Right ventricle myocardium inferior (tissue), 1 donor: ENCODE measurements at places on chromosomes 4 and X. TPM values are rescaled to one million over a fixed set of nuclear protein-coding genes. Genes with fewer than 3 reads are reported as not detected.

Gene ANTXR2
- total RNA-seq = 48.1 TPM

Gene WDFY3
- 41.0 TPM for total RNA-seq

Gene BRCC3
- total RNA-seq = 16.5 TPM

Gene PRDM8
- total RNA-seq = 1.2 TPM

Gene TMEM150C
- total RNA-seq = 19.6 TPM

Gene FHIP1A
- 18.5 TPM for total RNA-seq

Gene HSD17B13
- 0.22 TPM for total RNA-seq

Gene MAGED4
- 0.27 TPM for total RNA-seq

Gene PDZD11
- 33.9 TPM for total RNA-seq

Gene CENPC
- 7.3 TPM for total RNA-seq

Gene TSPAN7
- 26.5 TPM for total RNA-seq

Gene GAGE2A
- total RNA-seq = not detected

Gene PYURF
- total RNA-seq = 56.3 TPM

Gene SPIN4
- 1.1 TPM for total RNA-seq

Gene TRIML2
- total RNA-seq = not detected

Gene ITM2A
- total RNA-seq = 76.8 TPM

Gene SMPX
- total RNA-seq = 661 TPM

Gene SYP
- total RNA-seq = 1.8 TPM

Gene SLC4A4
- 20.3 TPM for total RNA-seq

Gene RXFP1
- total RNA-seq = not detected

Gene BEND2
- total RNA-seq = not detected

- DNase-seq = no peak
Measured at GRCh38 chr4:14023036-14023435, 395.5 kb upstream of the BOD1L1 start.

DNA sequence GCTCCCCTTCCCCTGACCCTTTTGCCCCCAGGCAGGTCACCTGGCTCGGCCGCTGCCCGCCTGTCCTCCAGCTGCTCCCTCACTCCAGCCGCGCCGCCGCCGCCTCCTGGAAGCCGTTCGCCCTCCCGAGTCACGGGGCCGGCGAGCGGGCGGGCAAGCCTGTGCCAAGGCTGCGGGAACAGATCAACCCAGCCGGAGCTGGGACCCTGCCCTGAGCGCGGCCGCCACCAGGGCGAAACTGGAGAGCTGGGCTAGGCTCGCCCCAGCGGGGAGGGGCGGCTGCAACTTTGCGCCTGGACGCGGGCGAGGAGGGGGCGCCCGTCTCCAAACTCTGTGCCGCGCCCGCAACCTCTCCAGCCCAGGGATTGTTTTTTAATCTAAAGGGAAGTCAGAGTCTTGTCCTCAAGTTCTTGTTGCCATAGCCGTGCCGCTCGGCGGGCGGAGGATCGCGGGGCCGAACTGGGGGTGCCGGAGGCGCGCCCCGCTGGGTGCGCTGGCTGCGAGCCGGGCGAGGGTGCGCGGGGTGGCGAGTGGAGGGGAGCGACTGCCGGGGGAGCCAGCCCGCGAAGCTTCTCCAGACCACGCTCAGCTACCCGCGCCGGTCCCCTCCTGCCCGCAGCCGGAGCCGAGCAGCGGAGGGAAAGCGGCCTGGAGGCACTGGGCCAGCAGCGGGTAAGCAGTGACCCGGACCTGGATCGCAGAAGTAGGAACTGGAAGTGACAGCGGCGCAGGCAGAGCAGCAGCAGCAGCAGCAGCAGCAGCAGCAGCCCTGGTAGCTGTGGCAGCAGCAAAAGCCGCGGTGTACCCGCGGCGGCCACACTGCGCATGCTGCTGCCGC, 13.4 kb downstream of the ARHGEF6 start:
- peak; percentile 87 for DNase-seq

DNA sequence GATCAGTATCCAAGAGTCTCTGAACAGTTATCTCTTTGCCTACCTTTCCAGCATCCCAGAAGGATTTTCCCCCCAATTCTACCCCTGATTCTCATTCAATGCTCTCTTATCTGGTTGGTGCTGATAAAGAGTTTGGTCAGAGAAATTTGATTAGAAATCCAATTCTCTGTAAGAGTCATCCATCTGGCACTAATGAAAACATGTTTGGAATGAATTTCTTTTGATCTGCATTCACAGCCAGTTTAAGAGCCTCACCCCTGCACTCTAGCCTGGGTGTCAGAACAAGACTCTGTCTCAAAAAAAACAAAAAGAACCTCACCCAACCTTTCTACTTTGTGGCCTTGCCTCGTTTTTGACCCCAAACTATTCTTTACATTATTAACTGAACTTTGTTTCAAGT, 122.1 kb downstream of the MANBA start:
- no peak for DNase-seq

DNA sequence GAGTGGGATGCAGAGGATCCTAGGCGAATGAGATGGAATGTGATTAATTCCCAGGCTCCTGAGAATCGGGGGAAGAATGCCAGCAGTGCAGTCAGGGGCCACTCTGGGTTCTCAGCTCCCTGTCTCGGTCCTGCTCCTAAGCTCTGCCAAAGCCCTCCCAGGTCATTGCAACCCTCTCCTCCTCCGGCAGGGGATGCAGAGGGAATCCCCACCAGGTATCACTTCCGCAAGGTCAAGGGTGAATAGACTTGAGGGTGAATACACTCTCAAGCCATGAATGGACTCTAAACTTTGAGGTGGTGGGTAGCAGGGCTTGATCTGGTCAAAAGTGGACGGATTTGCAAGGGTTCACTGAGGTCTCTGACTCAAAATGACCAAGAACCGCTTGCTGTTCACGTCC, 139.3 kb upstream of the MXRA5 start:
- DNase-seq = no peak

DNA sequence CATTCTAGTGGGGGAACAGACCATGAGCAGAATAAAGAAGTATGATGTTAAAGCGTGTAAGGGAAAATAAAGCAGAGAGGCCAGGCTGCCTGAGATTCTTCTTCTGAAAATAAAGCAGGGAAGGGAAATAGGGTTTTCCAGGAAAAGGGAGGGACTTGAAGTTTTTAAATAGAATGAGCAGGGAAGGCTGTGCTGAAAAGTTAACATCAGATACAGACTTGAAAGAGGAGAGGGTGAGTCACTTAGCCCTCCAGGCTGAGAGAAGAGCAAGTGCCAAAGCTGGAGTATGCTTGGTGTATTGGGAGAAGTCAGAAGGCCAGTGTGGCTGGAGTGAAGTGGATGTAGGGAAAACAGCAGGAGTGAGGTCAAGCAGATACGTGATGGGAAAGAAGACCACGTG, 10.0 kb upstream of the PLK4 start:
- DNase-seq = no peak

- DNase-seq = no peak
Measured at GRCh38 chr4:82721819-82722423, 76.7 kb downstream of the SCD5 start.

DNA sequence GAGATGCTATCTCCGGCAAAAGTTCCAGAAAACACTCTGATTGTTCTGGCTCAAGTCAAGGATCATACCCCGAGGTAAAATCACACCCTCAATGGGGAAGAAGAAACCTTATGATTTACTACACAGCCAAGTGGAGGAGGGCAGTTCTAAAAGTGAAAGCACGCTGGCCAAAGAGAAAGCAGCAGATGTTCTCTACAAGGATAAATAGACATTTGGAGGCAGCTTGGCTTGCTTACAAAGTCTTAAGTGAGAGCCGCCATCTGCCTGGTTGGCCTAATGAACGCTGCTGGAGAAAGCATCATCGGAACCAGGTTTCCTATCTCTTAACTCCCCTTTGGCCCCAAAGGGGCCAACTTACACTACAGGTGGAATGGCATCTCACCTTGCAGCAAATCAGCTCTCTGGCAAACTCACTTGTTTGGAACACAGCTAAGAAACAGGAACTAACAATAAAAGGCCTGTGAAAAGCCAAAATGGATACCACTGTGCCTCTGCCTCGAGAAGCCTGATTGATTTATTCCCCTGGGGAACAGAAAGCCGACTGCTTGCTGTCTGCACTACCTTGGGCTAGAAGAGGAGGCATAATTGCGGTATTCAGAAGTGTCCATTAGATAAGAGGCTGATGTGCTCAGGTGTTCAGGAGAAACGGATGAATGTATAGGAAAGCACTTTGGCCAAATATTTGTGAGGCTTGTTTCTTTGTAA, 22.8 kb downstream of the FRAS1 start:
- DNase-seq = no peak

DNA sequence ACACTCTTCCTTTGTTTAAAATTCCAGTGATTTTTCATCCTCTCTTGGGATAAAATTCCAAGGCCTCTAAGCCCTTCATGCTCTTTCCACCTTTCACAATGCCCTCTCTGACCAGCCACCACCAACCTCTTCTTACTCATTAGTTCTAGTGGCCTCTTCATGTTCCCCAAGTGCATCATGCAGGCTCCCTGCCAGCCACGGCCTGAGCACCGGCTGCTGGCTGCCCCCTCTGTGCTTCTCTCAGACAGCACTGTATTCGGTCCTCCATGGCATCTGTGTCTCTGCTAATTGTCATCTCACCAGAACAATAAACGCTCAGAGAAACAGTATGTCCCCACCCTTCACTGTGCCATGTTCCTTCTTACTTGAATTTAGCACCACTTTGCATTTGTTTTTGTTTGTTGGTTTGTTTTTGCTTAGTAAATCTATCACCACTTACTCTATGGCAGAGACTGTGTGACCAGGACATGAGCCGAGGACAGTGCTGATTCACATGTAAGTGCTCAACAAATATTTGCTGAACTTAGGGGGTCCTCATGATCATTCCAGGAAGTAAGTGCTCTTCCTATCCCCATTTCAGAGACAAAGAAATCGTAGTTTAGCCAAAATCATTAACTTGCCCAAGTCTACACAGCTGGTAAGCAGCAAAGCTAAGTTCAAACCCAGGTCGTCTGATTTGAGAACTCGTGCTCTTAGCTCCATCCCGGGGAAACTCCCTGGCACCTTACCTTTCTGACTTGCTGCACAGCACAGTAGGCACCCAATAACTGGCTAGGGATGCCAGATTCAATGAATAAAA, 77.1 kb upstream of the UCP1 start:
- peak; percentile 79 for DNase-seq

- no peak for DNase-seq
Measured at GRCh38 chr4:36128689-36129088, 115.6 kb downstream of the ARAP2 start.

GRCh38 chr4:73692254-73692653, 48.1 kb upstream of the CXCL8 start:
- no peak for DNase-seq

DNA sequence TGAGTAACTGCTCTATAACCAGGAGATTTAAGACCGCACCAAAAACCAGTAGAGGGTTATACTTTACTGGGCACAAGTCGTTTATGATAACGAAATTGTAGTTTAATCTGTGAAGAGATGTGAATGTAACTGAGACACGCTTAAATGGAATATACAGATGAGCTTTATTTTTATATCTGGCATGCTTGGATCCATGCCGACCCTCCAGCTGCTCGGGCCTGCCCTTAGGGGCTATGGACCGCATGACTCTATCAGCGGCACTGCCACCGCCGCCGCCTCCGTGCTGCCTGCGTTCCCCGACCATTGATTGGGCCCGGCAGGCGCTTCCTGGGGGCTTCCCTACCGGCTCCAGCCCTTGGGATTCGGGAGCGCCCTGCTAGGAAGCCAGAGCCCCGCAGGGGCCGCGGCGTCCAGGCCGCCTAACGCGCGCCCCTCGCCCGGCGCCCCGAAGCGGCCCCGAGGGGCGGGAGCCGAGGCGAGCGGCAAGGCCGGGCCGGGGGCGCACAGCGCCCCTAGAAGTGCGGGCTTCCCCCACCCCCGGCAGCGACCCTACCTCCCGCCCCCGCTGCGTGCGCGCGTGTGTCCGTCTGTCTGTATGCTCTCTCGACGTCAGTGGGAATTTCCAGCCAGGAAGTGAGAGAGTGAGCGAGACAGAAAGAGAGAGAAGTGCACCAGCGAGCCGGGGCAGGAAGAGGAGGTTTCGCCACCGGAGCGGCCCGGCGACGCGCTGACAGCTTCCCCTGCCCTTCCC, at the start of gene NFKB1:
Gene NFKB1, plus strand, starts transcription at position 664 of the 751 bp plus-strand sequence. CDS start 24,160 bp downstream, outside the sequence.
- DNase-seq = peak; percentile 90

GRCh38 chr4:83548151-83548905, 12.4 kb downstream of the GPAT3 start:
- peak; percentile 84 for DNase-seq

DNA sequence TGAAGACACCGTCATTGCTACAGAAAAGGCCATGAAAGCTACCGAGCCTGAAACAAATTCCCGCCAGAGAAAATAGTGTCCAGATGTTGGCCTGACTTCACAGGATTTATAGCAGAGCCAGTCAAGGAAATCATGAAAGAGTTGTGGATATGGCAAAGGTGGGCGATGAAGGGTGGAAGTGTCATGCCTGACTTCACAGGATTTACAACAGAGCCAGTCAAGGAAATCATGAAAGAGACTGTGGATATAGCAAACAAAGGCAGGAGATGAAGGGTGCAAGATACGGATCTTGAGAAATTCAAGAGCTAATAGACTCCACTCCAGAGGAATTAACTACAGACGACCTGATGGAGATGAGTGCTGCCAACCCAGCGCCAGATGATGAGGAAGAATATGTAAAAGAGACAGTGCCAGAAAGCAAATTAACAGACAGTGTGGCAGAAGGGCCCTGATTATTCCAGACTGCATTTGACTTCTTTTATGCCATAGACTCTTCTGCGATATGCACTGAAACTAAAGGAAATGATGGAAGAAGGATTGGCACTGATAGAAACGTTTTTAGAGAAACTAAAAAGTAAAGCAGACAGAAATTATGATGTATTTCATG, 17.2 kb downstream of the TRMT44 start:
- no peak for DNase-seq

- no peak for DNase-seq
Measured at GRCh38 chr4:169144061-169144600, 126.6 kb downstream of the SH3RF1 start.

GRCh38 chrX:77597090-77597489, 149.9 kb downstream of the FGF16 start:
- DNase-seq = no peak

DNA sequence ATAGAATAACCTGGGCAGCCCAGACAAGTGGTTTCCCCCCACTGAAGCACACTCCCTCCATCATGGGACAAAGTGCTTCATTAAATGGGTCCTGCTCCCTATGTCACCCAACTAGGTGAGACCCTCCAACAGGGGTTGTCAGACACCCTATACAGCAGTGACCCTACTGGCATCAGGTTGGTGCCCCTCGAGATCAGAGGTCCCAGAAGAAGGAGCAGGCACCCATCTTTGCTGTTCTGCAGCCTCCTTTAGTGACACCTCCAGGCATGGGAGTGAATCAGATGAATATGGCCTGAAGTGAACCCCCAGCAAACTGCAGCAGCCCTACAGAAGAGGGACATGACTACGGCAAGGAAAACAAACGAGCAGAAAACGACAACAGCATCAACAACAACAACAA, 11.1 kb downstream of the NELFA start:
- DNase-seq = no peak
